ENCODE measurements at places on chromosomes 7 and 10. TPM values are rescaled to one million over a fixed set of nuclear protein-coding genes. Genes with fewer than 3 reads are reported as not detected.

- no peak for DNase-seq
Measured at GRCh38 chr7:55502858-55503440, 69.4 kb downstream of the VOPP1 start.

SAP25 gene
- not detected for total RNA-seq

- DNase-seq, result peak; percentile 34
Measured at GRCh38 chr7:47337531-47337930, 244.4 kb downstream of the TNS3 start.

DNA sequence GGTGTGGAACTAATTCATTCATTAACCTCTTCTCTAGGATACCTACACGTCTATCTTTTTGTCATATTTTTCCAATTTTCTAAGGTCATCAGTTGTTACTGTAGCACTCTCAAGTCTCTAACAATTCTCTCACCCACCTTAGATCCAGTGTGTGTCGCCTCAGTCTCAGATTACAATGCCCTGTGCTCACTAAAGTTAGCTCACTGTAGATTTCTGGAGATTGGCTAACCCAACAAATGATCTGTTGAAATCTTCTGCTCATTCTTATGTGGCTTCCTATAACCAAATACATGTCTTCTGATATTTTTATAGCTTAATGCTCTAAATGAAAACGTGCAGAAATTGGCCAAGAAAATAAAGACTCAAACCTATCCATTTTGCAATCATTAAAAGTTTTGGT lies 142.6 kb downstream of the SLC25A13 start:
- DNase-seq, result no peak

GRCh38 chr10:29811751-29812427 lies 177.1 kb upstream of the SVIL start:
- peak; percentile 72 for DNase-seq

- DNase-seq, result no peak
Measured at GRCh38 chr7:29077176-29077575, 69.2 kb downstream of the CPVL start.

GRCh38 chr10:61877887-61878739 lies 23.4 kb upstream of the ARID5B start:
- DNase-seq, result no peak

GRCh38 chr7:127768241-127768640 lies 116.2 kb downstream of the SND1 start:
- no peak for DNase-seq

- peak; percentile 72 for DNase-seq
Measured at GRCh38 chr10:114507449-114507848, 103.1 kb upstream of the AFAP1L2 start.

SDK1 gene
- total RNA-seq, result 1.2 TPM

Data from gastrocnemius medialis (tissue), 4 donors.